ENCODE measurements at places on chromosomes 2 and 18. TPM values are rescaled to one million over a fixed set of nuclear protein-coding genes. Genes with fewer than 3 reads are reported as not detected.

DNA sequence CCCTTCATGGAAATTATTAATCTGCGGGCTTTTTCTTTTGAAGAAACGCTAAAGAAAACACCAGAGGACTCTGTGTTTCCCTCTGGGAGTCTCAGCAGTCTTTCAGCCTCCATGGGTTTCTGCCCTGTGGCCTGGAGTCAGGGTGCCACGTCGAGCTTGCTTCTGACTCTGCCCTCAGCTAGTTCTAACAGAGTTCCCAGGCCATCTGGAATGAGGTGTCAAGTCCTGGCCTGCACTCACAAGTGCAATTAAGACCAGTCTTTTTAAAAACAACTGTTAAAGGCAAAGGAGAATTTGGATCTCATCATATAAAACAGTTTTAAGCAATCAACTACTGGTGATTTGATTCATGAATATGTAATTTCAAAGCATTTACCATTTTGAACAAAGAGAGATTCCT lies 157.3 kb downstream of the RHBDD1 start:
- peaks cover 2% of the 10 kb centered on the region for H3K36me3 ChIP-seq
- no peak overlapping the region for H3K4me3 ChIP-seq
- no peak overlapping the region for H3K27ac ChIP-seq
- H3K27me3 ChIP-seq: no peaks in the 10 kb centered on the region

- no peak for DNase-seq
- no peaks in the 10 kb centered on the region for H3K27me3 ChIP-seq
- no peaks in the 10 kb centered on the region for H3K36me3 ChIP-seq
- H3K4me1 ChIP-seq: peaks cover 10% of the 10 kb centered on the region
- H3K27ac ChIP-seq: no peak overlapping the region
These were observed 118.8 kb upstream of the LHCGR start for GRCh38 chr2:48874282-48874681.

Gene TOGARAM2
- 0.62 TPM for total RNA-seq

GRCh38 chr2:69185807-69186206 lies 172.8 kb downstream of the ANTXR1 start:
- peaks cover 16% of the 10 kb centered on the region for H3K4me1 ChIP-seq
- no peak for DNase-seq
- H3K27ac ChIP-seq: no peak overlapping the region
- peaks cover 20% of the 10 kb centered on the region for H3K36me3 ChIP-seq
- no peak overlapping the region for H3K4me3 ChIP-seq

DNA sequence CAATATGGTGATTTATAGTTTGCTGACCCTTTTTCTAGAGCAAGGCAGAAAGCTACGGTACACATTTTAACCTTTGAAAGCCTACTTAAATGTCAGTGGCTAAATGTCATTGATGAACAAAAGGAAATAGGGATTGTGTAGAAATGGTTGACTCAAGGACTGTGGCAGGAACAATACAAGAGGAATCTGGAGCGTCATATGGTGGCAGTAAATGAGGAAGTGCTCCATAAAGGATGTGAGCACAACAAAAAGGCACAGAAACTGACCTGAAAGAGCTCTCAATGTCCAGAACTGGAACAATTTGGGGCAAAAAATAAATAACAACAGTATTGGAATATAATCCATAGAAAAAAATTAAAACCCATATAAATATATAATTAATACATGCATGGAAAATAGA lies 443.9 kb upstream of the VRK2 start:
- H3K4me3 ChIP-seq: no peak overlapping the region
- no peaks in the 10 kb centered on the region for H3K27me3 ChIP-seq
- no peak for DNase-seq
- H3K4me1 ChIP-seq: peaks cover 20% of the 10 kb centered on the region

Gene CIB4
- total RNA-seq: not detected

- peak overlapping the region; percentile 90 for H3K4me3 ChIP-seq
- H3K27me3 ChIP-seq: no peaks in the 10 kb centered on the region
- H3K4me1 ChIP-seq: peaks cover 23% of the 10 kb centered on the region
These were observed 588 bp downstream of the CHAC2 start for GRCh38 chr2:53768242-53768542.

DNA sequence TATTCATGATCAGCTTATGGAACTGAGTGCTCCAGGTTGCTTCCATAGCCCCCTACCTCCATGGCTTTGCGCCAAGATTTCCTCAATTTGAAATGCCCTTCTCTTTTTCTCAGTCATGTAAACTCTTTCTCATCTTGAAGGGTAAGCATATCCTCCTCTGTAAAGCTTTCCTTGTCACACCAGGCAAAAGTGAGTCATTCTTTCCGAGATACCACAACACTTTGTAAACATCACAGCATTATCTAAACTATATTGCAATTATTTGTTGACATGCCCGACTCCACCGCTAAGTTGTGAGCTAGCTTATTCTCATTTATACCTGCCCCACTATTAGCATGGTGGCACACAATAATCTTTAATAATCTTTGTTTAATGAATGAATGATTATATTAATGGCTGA lies 419.5 kb upstream of the CHST9 start:
- no peak overlapping the region for H3K4me3 ChIP-seq
- peaks cover 25% of the 10 kb centered on the region for H3K4me1 ChIP-seq
- no peak for DNase-seq

GRCh38 chr2:172927641-172928357 lies 147.8 kb upstream of the MAP3K20 start:
- H3K4me1 ChIP-seq: peaks cover 22% of the 10 kb centered on the region
- no peaks in the 10 kb centered on the region for H3K36me3 ChIP-seq
- no peaks in the 10 kb centered on the region for H3K27me3 ChIP-seq
- no peak for DNase-seq

- H3K4me3 ChIP-seq: no peak overlapping the region
- H3K4me1 ChIP-seq: no peaks in the 10 kb centered on the region
- no peak overlapping the region for H3K27ac ChIP-seq
- peaks cover 3% of the 10 kb centered on the region for H3K27me3 ChIP-seq
These were observed 9.0 kb upstream of the NBAS start for GRCh38 chr2:15570104-15570503.

Gene ACSL3
- total RNA-seq: 100 TPM

- H3K27me3 ChIP-seq: no peaks in the 10 kb centered on the region
- no peak overlapping the region for H3K27ac ChIP-seq
- no peaks in the 10 kb centered on the region for H3K36me3 ChIP-seq
- H3K4me1 ChIP-seq: peaks cover 14% of the 10 kb centered on the region
- no peak for DNase-seq
These were observed 170.3 kb downstream of the BCL2 start for GRCh38 chr18:63149302-63149587.

Gene INO80D
- 33.2 TPM for total RNA-seq

- peaks cover 39% of the 10 kb centered on the region for H3K36me3 ChIP-seq
- no peak for DNase-seq
- H3K27ac ChIP-seq: no peak overlapping the region
These were observed 53.9 kb downstream of the DYNC1I2 start for GRCh38 chr2:171741189-171741588.

Measured in WTC11 (cell line).